ENCODE measurements at places on chromosomes 3 and 15.

GRCh38 chr3:52453496-52454249 lies at the start of gene TNNC1:
TNNC1 (minus strand) TSS chr3:52454041; CDS start chr3:52454015, 26 bp downstream.
- no peak for DNase-seq

- DNase-seq, result no peak
These were observed 27.6 kb upstream of the ARL6 start for GRCh38 chr3:97736928-97737327.

DNA sequence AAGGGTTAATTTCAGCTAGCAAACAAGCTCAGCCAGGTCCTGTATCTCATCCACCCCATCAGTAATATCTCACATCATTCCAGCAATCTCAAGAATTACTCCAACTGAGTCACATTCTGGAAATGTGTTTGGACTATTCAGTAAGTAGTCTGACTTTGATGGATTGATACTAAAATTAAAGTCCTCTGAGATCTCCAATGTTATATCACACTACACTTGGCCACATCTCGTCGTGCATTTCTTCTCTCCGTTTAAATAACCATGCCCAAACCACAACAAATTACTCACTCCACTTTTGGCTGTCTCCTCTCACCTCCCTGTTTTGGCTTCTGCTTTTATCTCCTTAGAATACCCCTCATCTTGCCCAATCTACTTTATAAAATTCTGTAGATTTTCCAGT lies 292.2 kb downstream of the PYDC2 start:
- DNase-seq, result no peak

GRCh38 chr3:185200639-185201038 lies 47.8 kb upstream of the C3orf70 start:
- DNase-seq, result peak; percentile 90

GRCh38 chr3:39401983-39402382 lies 4.5 kb upstream of the RPSA start:
- no peak for DNase-seq

DNA sequence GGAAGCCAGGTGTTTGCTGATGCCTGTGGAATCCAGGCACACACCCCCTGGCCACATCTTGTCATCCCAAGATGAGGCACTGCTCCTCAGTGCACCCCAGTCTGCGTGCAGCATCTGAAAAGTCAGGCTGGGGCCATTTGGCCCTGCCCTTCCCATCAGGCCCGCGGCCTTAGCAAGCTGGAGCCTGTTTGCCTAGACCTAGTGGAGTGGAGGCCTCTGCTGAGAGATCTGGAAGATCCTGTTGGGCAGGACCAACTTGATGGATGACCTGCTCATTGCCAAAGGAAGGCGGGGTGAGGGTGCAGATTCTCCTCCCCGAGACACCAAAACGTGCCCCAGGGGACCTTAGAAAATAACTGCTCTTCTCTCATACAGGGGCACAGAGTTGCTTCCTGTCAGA lies 220.2 kb downstream of the SHQ1 start:
- DNase-seq, result no peak

DNA sequence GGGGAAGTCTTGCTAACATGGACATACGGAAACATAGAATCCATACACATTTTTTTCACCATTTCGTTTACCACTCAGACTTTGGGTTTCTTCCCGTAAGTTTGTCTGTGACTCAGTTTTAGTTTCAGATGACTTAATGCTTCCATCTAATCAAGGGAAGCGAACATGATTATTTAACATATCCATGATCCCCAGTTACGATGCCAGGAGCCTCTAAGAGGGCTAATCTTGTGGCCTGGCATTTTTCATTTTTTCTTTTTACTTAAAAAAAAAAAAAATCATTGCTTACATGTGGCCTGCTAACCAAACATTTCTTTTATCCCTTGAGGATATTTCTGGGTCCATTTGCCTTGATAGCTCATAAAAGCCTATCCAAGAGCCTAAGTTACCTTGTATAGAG lies 20.2 kb upstream of the PLOD2 start:
- no peak for DNase-seq

DNA sequence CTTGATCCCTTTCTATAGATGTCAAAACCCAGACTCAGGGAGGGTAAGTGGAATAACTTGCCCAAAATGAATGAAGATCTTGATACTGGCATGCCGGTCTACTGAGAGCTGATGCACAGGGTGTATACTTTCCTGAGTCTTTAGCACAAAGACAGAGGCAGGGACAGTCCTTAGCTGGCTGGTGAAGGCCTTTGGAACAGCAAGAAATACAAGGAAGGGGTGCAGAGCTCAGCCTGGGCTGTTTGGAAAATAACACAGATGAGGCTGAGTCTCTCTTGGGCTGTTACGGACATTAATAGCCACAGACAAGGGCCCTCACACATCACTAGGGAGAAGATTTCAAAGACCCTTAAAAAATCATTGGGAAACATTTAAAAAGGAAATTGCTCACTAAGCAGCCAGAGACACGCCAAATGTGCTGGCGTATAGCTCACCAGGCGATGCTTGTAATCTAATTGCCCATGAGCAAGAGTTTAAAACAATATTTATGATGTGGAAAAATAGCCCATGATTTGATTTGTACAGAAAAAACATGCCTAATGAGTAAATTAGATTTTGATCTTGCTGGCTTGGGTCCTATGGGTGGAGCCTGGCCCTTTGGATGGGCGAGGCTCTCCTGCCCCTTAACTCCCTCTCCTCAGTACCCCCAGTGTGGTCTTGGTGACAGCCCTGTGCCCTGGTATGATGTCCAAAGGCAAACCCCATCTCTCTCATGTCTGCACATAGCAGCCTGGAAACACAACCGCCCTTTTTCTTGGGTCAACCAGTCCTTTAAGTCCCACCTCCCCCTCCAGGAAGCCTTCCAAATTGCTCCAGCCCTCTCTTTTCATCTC lies 81.8 kb upstream of the MRPS22 start:
- DNase-seq, result no peak

GRCh38 chr15:92232317-92232716 lies 161.4 kb upstream of the ST8SIA2 start:
- DNase-seq, result no peak

- DNase-seq, result no peak
These were observed 278.4 kb downstream of the SUCLG2 start for GRCh38 chr3:67375976-67376375.

DNA sequence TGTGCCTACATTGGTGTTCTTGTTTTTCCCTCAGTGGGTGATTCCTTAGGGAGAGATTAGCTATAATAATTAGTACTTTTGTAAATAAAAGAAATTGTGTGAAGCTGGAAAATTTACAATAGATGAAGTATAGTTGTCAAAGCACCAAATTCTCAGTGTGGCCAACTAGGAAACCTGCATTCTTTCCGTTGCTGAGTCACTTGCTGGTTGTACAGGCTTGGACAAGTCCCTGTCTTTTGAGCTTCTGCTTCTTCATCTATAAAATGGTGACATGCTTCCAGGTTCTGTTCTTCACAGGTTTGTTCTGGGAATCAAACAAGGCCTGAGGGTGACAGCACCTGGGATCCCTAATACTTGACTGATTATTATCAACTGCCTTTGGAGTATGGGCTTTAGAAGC lies 184.1 kb upstream of the HES1 start:
- no peak for DNase-seq

DNA sequence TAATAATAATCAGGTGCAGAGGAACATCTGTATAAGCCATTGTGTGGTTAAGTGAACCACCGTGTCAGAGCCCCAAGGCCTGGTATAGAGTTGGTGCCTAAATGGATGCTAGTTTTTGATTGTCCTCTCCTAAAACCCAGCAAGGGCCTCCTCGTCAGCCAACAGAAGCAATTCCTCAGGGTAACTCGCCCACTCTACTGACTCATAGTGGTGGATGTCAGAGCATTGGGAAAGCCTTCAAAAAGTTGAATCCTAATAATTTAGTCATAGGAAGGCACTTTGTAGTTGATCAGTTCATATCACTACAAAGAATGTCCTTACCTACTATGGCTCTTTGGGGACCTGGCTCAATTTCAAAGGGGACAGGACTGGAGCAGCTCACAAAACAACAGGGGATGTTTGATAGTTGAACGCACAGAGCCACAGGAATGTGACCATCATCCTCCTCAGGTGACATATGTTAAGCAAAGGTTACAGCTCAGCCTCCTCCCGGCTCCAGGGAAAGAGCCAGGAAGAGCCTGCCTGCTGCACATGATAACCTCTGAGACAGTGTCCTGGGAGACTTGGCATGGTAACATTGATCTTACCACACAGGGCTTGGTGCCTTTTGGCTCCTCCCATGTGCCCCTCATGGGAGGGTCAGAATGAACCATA lies 338.7 kb downstream of the CLSTN2 start:
- no peak for DNase-seq

DNA sequence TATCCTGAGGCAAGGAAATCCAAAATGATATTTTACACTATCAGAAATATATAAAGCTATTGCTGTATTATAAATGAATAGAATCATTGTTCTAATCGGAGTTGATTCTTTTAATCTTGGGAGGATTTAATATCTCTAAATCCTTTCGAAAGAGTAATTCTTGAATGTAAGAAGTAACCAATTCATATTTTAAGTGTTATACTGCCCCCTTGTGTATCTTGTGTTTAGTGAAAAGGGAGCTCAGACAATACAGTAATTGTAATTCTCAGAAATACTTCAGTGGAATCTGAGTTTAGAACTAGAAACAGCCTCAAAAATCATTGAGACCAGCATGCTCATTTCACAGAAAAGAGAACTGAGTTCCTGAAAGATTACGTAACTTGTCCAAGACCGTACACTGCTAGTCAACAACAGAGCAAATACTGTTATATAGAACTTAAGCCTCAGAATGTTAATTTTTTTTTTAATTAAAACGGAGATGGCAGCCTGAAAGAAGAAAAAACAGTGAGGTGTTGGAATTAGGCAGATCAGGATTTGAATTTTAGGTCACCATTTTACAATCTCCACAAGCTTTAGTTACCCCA lies 42.9 kb downstream of the PLCH1 start:
- DNase-seq, result peak; percentile 82

GRCh38 chr3:17793542-17794195 lies 51.2 kb upstream of the TBC1D5 start:
- no peak for DNase-seq

GRCh38 chr3:14423963-14424362 lies 21.6 kb downstream of the SLC6A6 start:
- no peak for DNase-seq

- no peak for DNase-seq
These were observed 72.7 kb upstream of the DCLK3 start for GRCh38 chr3:36837089-36837488.

DNA sequence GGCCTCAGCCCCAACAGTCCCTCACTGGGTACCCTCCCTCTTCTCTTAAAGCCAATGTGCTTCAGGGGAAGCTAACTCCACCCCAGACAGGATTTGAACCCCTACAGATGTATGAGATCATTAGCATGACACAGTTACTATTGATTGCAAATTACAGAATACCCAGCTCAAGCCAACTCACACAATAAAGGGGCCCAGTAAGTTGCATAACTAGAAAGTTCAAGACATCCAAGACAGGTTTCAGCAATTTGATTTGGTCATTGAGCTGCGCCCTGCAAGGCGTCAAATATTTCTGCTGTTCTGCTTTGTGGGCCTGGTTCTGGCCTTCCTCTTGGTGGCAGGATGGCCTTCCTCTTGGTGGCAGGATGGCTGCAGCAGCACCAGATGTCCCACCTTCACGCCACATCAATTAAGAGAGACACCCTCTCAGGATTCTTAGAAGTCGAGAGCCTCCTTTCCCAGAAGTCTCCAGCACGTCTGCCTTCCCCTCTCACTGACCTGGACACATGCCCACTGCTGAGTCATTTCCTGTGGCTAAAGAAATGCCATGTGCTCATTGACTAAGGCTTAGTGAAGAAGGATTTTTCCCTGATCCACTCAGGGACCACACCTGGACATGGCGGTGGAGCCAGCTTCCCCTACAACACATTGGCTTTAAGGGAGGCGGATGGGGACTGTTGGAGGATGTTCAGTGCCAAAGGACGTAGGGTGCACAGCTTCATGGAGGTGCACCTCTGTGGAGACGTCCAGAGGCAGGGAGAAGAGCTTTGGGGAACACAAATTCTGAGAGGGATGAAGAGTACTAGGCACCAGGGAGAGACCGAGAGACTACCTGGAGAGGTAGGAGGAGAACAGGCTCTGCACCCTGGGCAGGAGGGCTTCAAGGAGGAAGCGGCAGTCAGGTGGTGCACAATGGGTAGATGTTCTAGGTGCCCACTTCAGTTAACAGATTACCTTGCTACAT lies 49.1 kb downstream of the DNASE1L3 start:
- peak; percentile 97 for DNase-seq

DNA sequence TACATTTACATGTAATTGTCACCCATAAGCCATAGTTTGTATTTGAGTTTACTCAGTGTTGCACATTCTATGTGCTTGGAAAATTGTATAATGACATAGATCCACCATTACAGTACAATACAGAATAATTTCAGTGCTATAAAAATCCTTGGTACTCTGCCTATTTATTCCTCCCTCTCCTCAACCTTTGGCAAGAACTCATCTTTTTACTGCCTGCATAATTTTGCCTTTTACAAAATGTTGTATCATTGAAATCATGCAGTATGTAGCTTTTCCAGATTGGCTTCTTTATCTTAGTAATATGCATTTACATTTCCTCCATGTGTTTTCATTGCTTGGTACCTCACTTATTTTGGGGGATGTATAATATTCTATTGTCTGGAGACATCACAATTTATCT lies 786.9 kb upstream of the SEMA6D start:
- DNase-seq, result no peak

GRCh38 chr3:181999314-181999713 lies 287.6 kb downstream of the SOX2 start:
- no peak for DNase-seq

- peak; percentile 8 for DNase-seq
These were observed 124.9 kb downstream of the IGSF11 start for GRCh38 chr3:118909763-118910162.

DNA sequence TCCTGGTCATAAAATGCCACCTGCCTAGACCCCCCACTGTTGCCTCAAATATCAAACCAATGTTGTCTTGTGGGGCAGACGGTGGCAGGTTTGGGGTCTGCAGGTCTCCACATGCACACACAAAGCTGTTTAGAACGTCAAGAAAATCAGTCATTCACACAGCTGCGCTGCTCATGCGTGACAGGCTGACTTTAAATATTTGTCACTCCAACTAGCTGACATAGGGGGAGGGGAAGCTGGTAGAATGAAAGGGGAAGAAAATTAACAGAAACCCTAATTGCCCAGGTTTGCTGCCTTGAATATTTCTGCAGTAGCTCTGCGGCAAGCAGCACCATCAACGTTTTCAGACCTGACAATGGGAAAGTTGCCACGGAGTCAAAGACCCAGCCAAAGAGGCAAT lies 201.8 kb downstream of the ABHD5 start:
- DNase-seq, result no peak

GRCh38 chr15:98452238-98452637 lies 196.1 kb upstream of the IGF1R start:
- no peak for DNase-seq

DNA sequence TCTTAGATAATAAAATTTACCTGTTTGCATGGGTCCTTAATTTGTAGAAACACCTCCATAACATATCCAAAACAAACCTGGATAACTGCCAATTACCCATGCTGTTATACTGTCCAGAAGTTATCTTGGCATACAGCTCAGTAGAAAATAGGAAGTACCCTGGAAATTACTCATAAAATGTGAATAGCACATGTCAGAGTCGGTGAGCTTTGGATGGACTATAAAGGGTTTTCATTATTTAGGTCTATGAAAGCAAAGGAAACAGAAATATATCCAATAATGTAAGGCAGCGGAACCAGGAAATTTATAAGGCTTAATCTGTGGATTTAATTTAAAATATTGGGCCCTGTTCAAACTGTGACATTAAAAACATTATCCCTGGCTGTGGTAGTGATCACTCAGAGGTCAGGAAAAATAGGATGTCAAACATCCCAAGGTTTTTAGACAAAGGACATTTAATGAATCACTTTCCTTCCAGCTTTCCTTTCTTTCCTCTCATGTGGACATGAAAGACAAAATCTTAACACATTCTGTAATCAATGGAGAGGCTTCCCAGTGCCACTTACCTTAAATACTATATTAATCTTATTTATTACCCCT lies 459.0 kb upstream of the DPH6 start:
- DNase-seq, result no peak
